PC-3 (cell line): ENCODE measurements at places on chromosomes 3 and 15. TPM values are rescaled to one million over a fixed set of nuclear protein-coding genes. Genes with fewer than 3 reads are reported as not detected.

DNA sequence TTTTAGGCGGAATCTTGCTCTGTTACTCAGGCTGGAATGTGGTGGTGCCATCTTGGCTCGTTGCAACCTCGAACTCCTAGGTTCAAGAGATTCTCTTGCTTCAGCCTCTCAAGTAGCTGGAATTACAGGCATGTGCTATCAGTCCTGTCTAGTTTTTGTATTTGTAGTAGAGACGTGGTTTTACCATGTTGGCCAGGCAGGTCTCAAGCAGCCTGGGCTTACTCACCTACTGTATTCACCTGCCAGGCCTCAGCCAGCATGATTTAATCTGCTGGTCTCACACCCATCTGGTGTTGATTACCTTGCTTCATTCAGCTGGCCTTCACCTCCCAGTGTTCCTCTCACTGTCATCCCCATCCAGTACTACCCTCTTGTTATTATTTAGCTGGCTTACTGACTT lies 102.0 kb downstream of the IL12A start:
- DNase-seq: no peak

The BFSP2 gene
- total RNA-seq: not detected in 2 replicates

DNA sequence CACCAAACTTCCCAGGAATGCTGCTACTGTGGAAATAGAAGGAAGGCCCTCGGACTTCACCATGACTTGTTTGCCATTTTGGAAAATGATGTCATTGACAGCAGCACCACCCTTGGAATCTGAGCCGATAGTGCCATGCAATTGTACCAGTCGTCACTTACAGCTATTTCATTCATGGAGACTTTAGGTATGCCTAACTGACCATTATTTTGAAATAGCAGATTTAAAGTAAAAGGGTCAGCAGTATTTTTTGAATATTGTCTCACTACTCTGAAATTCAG lies 66.0 kb upstream of the ARL8B start:
- no peak for DNase-seq

GRCh38 chr3:136954251-136954650 lies 3.5 kb upstream of the IL20RB start:
- no peak for DNase-seq

DNA sequence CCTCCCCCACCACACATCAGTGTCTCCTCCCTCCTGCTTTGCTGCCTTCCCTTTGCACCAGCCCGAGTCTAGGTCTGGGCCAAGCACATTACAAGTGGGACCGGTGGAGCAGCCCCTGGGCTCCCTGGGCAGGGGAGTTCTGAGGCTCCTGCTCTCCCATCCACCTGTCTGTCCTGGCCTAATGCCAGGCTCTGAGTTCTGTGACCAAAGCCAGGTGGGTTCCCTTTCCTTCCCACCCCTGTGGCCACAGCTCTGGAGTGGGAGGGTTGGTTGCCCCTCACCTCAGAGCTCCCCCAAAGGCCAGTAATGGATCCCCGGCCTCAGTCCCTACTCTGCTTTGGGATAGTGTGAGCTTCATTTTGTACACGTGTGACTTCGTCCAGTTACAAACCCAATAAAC lies 2.3 kb upstream of the ABCF3 start:
- DNase-seq: no peak
